ENCODE measurements at places on chromosomes 4 and X.

DNA sequence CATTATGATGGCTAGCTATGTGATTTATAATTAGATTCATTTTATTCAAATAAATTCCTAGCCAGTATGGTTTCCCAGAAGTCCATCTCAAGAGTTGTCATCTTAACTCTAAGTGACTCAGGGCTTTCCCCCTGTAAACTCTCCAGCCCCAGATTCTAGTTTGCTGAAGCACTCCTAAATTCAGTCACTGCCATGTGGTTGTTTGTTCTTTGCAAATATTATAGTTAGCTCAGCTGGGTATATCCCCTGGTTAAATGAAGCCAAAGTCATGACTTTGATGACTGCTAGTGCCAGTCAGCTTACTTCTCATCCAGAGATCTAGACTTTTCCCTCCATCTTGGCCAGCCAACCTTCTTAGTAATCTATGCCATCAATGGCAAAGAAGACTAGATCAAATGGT, 126.0 kb downstream of the GRIA3 start:
- DNase-seq = no peak

GRCh38 chr4:95267081-95267480, 281.7 kb downstream of the UNC5C start:
- DNase-seq = no peak

- DNase-seq = no peak
Measured at GRCh38 chr4:10089346-10089745, 27.3 kb downstream of the WDR1 start.

DNA sequence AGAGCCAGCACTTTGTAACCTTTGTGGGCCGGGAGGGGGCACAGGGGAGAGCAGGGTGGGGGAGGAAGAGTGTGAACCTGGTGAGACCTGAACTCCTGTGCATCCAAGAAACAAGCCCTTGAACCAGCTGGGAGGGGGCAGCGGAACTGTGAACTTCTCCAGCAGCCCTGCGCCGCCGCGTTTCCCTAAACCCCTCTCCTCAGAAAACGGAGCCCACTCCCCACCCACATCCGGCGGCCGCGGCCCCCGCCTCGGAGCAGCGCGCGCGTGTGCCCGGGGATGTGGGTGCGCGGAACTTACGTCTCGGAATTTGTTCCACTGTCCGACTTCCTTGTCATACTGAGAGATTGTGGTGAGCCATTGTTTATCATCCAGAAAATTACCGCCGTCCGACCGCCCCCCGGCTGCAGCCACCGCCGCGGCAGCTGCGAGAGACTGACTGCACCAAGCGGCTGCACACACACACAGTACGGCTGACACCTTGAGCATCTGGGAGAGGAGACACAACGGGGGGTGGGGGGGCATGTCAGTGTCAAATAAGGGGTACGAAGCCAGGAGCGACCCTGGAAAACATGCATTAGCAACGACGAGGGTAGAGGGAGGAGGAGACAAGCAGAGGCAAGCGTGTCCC, 494 bp downstream of the SPOCK3 start:
- peak; percentile 15 for DNase-seq

- DNase-seq = no peak
Measured at GRCh38 chr4:67576059-67576466, 17.5 kb downstream of the STAP1 start.

GRCh38 chrX:49089553-49089952, 9.9 kb upstream of the WDR45 start:
- no peak for DNase-seq

- no peak for DNase-seq
Measured at GRCh38 chr4:68987007-68987406, 35.4 kb upstream of the UGT2A3 start.

GRCh38 chrX:148903176-148903575, 402.8 kb downstream of the AFF2 start:
- no peak for DNase-seq

- DNase-seq = peak; percentile 5
Measured at GRCh38 chr4:182978152-182978827, 61.1 kb upstream of the DCTD start.

GRCh38 chrX:40098264-40099054, 701 bp upstream of the BCOR start:
- peak; percentile 53 for DNase-seq

- no peak for DNase-seq
Measured at GRCh38 chr4:866761-867390, 40.9 kb upstream of the CPLX1 start.

- DNase-seq = no peak
Measured at GRCh38 chrX:71252221-71252620, 1.7 kb downstream of the ZMYM3 start.

DNA sequence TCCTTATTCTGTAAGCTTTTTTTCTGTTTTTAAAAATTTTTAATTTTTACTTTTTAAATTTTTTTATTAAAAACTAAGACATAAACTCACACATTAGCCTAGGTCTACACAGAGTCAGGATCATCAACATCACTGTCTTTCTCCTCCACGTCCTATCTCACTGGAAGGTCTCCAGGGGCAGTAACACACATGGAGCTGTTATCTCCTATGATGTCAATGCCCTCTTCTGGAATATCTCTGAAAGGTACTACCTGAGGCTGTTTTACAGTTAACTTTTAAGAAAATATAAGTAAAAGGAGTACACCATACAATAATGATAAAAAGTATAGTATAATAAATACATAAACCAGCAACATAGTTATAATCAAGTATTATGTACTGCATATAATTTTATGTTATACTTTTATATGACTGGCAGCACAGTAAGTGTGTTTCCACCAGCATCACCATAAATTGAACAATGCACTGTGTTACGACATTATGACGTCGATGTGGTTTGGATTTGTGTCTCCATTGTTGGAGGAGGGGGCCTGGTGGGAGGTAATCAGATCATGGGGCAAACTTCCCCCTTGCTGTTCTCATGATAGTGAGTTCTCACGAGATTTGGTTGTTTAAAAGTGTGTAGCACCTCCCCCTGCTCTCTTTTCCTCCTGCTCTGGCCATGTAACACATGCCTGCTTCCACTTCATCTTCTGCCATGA, 21.3 kb downstream of the IL15 start:
- no peak for DNase-seq

DNA sequence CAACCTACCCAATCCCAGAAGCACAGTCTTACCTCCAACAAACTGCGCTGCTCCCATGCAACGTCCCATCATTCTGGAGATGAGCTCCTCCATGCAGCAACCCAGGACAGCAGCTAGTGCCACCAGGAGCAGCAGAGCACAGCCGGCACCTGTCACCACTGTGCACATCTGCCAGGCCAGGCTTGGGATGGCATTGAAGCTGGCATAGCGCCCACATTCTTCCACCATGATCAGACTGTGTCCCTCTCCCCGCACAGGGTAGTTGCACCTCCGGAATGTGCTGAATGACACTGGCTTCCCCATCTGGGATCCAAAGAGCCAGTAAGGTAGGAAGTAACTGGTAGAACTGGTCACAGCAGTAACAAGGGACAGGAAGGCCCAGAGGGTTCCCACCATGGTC, 8.8 kb downstream of the LHFPL1 start:
- DNase-seq = no peak

GRCh38 chrX:14546190-14546589, 16.9 kb downstream of the GLRA2 start:
- no peak for DNase-seq

Measured in stimulated activated naive CD8-positive, alpha-beta T cell treated with anti-CD3 and anti-CD28 coated beads, Interleukin-15, Interleukin-2, amounts not matched to agents 100 U/mL and 50 U/mL, for 24 hours (primary cell).